ENCODE measurements at places on chromosomes 16 and 17.

DNA sequence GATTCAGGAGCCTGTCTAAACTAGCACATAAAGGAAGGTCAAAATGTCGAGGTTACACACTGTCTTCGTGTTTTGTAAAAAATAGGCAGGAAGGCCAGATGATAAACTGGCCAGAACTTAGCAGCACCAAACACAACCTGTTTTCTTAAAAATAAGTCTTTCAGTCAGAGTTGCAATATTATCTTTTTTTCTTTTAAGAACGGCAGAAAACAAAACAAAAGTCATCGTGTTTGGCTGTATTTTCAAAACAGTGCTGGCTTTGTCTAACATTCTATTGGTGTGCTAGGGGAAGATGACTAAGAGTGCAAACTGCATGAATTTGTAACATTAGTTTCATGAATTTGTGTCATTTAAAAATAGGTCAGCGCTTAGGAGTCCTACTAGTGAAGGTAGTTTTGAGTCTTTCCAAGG lies 5.3 kb downstream of the MAF start:
- DNase-seq: no peak

DNA sequence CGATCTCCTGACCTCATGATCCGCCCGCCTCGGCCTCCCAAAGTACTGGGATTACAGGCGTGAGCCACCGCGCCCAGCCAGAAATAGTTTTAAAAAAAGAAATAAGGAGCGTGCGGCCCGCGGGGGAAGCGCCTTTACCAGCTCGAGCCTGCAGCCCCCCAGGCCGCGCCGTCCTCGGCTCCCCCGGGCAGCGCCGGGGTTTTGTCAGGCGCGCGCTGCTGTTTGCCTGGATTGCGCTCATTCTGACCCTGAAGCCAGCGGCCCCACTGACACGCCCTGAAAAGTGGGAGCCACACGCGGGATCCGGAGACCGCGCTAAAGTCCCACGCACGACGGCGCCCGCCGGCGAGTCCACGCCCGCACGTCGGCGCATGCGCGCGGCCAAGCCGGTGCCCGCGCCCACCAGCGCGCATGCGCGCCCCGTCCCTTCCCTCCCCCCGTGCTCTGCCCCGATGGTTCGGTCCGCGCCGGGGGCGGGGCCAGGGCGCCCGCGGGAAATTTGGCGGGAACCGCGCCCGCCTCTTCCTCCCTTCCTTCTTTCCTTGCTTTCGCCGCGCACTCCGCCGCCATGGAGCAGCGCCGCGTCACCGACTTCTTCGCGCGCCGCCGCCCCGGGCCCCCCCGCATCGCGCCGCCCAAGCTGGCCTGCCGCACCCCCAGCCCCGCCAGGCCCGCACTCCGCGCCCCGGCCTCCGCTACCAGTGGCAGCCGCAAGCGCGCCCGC lies at the start of gene CDT1:
Gene CDT1 (plus strand): TSS at position 526 of the 724 bp plus-strand sequence. CDS start 43 bp downstream, at position 569.
- peak; percentile 100 for DNase-seq

GRCh38 chr17:39927929-39928857 lies 661 bp downstream of the LRRC3C start:
- DNase-seq: no peak

- DNase-seq: no peak
Observed at GRCh38 chr16:75457485-75458021, 6.9 kb downstream of the TMEM170A start.

- DNase-seq: no peak
Observed at GRCh38 chr17:37176723-37177122, 199.1 kb upstream of the C17orf78 start.

DNA sequence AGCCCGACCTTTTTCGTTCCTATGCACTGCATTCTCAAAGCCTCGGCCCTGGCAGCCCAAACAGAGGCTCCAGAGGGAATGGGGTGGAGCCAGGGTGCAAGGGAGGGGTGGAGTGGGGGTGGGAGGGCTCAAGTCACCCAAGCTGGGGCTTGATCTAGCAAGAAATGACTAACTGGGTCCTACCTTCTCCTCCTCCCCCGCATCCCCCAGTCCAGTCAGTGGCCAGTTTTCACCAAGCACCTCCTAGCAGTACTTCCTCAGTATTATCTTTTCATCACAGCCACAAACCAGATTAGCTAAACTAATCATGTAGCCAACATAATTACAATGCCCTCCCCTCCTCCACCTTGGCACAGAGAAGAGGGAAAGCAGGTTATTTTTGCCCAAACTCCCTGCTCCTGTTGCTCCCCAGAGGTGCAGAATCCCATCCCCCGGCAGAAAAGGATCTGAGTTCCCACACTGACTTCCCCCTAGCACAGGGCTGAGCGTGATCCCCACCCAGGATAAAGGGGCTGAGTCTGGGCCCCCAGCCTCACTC lies 2.2 kb downstream of the JUP start:
- DNase-seq: peak; percentile 70

DNA sequence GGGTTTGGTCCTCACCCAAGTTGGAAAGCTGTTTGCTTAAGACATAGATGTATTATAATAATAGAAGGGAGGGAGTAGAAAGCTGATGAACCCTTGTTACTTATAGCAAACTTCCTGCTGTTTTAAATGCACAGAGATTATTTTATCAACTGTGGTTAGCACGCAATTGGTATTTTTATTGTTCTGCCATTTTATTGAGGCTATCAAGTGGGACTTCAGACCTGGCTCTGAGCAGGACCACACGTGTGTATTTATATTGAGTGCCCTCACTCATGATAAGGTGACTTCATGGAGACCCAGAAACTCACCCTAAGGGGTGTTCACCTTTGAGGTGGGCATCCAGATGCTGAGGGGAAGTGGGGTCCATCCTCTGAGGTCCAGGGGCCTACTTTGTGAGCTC lies 17.0 kb downstream of the KLHL36 start:
- DNase-seq: no peak

- no peak for DNase-seq
Observed at GRCh38 chr17:792277-792676, 10.1 kb downstream of the MRM3 start.

DNA sequence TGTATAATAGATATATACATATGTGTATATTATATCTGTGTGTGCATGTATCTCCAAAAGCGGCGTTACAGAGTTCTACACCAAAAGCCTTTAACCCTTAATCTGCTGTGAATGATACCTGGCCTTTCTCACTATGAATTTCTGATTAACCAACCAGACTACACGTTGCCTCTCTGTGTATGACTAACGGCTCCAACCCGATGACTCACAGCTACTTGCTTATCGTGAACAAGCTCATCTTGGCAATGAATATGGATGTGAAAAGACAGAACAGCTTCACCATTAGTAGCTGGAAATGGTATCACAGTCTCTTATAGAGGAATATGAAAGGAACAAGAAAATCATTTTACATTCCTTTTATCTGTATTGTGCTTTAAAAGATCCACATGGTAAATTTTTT lies 23.8 kb upstream of the ARHGAP44 start:
- DNase-seq: no peak

DNA sequence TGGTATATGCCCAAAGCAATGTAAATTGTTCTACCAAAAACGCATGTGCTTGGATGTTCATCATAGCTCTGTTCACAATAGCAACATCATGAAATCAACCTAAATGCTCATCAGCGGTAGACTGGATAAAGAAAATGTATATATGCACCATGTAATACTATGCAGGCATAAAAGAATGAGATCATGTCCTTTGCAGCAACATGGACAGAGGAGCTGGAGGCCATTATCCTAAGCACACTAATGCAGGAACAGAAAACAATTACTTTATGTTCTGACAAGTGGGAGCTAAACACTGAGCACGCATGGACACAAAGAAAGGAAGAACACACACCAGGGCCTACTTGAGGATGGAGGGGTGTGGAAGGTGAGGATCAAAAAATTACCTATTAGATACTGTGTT lies 33.7 kb downstream of the TANC2 start:
- DNase-seq: no peak

DNA sequence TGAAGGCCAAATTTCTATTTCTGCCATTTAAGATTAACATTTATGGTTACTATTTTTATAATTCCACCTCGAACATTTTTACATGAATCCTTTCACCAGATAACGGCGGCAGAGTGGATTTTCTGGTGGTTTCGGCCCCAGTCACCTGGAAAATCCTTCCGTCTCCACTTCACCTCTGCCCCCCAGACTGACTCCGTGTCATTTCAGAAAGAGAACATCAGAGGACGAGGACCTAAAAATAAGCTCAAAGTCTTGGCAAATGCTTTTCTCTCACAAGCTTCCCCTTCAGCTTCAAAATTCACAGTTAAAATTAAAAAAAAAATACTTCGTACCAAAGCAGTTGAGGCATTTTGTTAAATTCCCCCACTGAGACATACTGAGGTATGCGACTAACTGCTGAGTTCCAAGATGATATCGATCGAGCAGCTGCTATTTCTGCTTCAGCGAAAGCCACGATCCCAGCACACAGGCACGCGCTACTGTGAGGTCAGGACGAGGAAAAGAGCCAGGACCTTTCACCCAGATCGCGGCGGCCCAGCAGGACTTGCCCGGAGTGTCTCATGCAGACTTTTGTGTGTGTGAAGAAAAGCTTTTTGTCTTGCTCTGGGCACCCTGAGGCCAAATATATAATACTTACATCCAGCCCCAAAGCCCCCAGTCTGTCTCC lies 36.8 kb downstream of the ASPA start:
- DNase-seq: no peak

DNA sequence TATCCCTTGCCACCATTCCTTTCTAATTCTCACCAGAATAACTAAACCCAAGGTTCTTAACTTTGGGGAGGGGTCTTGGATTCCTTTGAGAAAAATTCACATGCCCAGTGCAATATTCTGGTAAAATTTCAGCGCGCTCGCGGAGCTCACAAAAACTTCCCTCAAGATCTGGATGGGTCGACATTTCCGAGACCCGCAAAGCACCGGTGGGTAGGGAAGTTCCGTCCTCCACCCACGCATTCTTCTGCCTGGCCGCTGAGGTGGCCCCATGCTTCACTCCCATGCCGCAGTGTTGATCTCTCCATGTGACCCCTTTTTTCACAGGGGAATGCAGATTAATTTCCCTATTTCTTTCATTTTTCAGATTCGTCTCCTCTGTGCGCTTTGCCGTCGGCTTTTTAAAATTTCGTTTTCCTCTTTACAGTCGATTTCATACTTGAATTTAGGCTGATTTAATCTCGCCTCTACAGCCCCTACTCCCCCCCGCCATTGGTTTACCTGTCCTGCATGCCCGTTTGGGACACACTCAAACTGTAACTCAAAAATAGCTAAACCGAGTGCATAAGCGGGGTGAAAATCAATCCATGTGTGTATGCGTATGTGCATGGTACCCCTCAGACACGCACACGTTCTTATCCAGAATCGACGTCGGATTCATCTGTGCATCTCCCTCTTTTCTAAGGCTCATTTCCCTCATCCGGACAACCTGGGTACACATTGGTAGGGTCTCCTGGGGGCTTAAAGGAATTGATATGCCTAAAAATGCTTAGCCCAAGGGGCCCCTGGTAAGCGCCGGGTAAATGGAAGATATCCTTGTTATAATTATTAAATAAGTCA lies 1.4 kb upstream of the SP6 start:
- no peak for DNase-seq

DNA sequence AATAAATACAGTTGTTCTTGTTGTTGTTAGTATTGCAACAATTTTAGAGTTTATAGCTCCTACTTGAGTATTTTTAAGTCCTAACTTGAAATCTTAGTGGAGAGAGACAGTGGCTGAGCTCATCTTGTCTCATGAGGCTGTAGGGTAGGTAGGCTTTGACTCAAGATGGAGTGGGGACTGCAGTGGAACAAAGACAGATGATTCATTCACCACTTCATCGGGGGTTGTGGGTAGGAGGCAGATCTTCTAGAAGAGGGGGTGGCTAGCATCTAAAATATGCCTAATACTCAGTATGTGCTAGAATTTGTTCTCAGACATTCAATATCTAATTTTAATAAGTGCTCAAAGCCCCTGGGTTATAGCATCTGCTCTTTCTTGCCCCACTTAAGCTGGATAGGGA lies 13.1 kb upstream of the MMD start:
- DNase-seq: peak; percentile 50

DNA sequence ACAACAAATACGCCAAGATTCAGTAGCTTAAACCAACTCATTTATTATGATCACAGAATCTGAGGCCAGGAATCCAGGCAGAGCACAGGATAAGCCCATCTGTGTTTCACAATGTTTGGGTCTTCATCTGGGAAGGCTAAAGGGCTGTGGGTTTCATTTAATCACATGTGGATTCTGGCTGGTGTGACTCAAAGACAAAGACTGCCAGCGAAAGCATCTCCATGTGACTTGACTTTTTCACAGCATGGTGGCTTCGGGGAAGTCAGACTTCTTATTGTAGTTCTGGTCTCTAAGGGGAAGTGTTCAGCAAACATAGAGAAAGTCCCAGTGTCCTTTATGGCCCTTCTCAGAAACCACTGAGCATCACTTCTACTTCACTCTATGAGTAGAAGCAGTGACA lies 1014.4 kb upstream of the GOT2 start:
- no peak for DNase-seq

DNA sequence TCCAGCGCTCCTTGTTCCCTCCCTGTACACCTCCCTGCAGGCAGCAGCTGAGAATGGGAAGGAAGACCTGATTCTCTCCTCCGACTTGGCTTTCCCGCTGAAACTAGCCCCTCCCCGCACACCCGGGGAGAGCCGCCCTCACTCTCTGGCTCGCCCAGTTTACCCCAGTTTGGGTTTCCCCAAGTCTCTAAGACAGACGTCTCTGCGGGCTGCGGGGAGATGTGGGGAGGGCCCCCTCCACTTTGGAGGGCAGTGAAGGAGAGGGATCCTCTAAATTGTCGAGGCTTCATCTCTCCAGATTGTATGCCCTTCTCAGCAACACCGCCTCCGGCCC lies 797 bp downstream of the GRB7 start:
- peak; percentile 80 for DNase-seq

- no peak for DNase-seq
Observed at GRCh38 chr17:48100160-48100559, 1.1 kb downstream of the CBX1 start.

- DNase-seq: no peak
Observed at GRCh38 chr16:69941251-69942098, 9.7 kb upstream of the CLEC18A start.

DNA sequence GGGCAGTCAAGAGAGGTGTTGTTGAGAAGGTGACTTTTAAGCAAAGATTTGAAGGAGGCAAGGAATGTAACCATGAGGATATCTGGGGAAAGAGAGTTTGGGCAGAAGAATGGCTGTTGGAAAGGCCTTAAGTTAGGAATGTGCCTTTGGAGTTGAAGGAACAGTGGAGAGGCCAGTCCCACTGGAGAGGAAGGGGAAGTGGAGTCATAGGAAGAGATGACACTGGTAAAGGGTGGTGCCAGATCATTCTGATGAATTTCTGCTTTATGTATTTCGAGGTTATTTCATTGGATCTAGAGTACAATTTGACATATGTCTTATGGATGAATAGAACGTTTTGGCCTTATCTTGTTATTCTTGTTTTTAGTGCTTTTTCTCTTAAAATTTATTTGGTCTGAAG lies 93.5 kb downstream of the WWP2 start:
- no peak for DNase-seq

- DNase-seq: no peak
Observed at GRCh38 chr17:77848257-77848656, 110.2 kb upstream of the TNRC6C start.
